Stimulated activated CD8-positive, alpha-beta memory T cell treated with anti-CD3 and anti-CD28 coated beads, Interleukin-7, amount 100 ng/mL, for 1 hour (primary cell): ENCODE measurements at places on chromosomes 11 and 22.
A peak's percentile ranks its signal among the peaks of the same experiment; 100 is the strongest.

DNA sequence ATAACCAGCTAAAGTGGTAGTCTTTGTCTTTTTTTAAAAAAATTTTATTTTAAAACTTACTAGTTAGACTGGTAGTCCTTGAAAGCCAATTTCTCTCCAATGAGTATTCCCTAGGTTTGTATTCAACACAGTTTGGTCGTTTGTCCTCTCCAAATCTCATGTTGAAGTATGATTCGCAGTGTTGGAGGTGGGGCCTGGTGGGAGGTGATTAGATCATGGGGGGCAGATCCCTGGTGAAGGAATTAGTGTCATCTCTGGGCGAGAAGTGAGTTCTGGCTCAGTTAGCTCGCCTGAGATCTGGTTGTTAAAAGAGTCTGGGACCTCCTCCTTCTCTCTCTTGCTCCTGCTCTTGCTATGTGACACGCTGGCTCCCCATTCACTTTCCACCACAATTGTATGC lies 18.0 kb downstream of the FLI1 start:
- no peak for DNase-seq

DNA sequence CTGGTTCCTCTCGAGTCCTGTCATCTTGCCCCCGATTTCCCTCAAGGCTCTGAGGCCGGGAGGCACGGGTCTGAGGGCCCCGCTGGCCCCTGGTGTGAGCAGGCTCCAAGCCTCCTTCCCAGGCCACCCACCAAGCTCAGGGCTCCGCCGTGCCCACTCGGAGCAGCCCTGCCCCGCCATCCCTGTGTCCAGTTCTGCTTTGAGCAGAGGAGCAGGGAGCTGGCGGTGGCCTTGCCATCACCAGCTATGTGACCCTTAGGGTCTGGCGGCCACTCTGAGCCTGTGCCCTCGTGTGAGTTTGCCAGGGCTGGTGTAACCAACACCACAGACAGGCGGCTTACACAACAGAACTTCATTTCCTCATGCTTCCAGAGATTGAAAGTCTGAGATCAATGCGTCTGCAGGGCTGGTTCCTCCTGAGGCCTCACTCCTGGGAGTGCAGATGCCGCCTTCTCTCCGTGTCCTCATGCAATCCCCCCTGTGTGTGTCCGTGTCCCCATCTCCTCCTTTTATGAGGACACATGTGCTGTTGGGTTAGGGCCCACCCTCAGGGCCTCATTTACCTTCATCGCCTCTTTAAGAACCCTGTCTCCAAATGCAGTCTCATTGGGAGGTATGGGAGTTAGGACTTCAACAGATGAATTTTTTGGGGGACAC lies 36.5 kb upstream of the CELSR1 start:
- no peak for DNase-seq

DNA sequence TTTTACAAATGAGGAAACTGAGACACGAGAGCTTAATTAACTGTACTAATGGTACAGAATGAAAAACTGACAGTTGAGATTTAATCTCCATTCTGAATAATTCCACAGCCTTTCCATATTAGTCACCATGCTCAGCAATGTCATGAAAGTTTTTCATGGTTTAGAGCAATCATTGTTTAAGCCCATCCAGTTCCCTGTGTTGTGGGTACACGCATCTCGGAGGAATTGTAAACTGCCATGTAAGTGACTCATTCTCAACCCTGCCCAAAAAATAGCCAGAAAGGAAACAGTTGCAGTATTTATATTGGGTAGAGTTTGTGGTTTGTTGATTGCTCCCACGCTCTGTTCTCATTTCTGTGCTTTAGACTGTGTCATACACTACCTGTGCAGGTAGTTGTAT lies 1790.8 kb downstream of the LRRC4C start:
- no peak for DNase-seq

- DNase-seq = no peak
Measured at GRCh38 chr11:122198291-122198983, 82.4 kb upstream of the BLID start.

DNA sequence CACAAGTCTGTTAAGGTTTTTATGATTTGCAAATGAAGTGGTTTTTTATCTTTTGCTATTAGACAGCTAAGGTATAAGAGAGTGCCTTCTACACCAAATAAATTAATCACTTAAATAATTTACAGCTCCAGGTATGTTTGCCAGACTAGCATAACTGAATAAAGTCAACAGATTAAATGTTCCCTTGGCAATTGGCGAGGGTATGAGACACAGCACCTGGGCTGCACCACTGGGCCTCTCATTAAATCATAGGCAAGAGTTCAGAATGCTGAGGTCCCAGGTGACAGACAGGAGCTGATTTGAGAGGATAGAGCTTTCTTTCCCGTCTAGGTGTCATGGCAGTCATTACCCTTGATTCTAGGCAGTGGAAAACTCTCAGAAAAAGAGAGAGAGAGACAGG lies 62.6 kb upstream of the WT1 start:
- DNase-seq = no peak

DNA sequence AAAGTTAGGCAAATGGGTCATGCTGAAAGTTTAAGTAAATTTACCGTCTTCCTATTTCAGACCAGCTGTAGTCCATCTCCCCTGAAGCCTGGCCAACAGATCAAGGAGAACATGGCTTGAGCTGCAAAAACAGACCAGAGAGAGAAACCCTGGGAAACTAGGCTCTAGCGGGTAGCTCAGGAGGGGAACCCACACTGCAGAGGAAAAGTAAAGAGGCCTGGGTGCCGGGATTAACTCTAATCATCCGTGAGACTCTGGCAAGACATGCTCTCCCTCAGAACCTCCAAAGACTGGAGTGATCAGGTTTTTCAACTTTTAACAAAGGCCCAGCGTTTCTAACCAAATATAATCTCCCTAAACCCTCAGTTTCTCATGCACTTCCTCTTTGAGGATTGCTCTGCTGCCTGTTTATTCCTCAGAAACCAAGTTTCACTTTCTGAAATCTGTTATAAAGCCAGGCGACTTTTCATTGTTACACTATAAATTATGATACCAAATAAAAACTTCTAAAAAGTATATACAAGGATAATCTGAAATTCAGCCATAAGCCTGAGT lies 67.5 kb downstream of the GAB2 start:
- DNase-seq = no peak

- no peak for DNase-seq
Measured at GRCh38 chr11:68377389-68377795, 65.0 kb downstream of the LRP5 start.

DNA sequence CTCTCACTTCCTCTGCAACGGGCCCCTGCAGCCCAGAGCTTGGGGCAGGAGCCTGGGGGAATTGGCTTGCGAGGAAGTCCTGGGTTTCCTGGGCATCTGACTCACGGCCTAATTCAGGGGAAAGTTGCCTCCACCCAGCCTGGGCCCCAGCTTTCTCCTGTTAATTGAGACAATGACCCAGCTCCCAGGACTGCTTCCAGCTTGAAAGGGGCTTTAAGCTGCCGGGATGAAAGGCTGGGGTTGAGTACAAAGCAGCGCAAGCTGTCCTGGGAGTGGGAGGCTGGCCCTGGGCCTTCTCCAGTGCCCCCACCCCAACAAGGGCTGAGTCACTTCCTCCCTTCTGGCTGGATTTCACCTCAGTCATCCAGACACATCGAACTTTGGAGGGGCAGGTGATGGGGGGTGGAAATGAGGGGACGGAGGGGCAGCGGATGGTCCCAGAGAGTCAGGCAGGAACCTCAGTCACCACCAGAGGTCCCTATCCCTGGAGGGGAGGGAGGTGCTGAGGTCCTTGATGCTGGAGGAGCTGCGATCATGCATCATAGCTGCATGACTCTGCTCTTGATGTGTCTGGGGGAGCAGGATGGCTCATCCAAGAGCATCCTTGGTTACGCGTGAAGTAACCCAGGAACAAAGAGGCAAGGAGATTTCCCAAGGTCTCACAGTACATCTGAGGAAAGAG lies 30.1 kb upstream of the OAF start:
- DNase-seq = no peak

- DNase-seq = no peak
Measured at GRCh38 chr11:20310137-20310536, 53.4 kb upstream of the HTATIP2 start.

- DNase-seq = no peak
Measured at GRCh38 chr11:68442433-68442832, 18.1 kb upstream of the PPP6R3 start.

- DNase-seq = no peak
Measured at GRCh38 chr11:37390576-37391083, 792.6 kb upstream of the RAG2 start.

DNA sequence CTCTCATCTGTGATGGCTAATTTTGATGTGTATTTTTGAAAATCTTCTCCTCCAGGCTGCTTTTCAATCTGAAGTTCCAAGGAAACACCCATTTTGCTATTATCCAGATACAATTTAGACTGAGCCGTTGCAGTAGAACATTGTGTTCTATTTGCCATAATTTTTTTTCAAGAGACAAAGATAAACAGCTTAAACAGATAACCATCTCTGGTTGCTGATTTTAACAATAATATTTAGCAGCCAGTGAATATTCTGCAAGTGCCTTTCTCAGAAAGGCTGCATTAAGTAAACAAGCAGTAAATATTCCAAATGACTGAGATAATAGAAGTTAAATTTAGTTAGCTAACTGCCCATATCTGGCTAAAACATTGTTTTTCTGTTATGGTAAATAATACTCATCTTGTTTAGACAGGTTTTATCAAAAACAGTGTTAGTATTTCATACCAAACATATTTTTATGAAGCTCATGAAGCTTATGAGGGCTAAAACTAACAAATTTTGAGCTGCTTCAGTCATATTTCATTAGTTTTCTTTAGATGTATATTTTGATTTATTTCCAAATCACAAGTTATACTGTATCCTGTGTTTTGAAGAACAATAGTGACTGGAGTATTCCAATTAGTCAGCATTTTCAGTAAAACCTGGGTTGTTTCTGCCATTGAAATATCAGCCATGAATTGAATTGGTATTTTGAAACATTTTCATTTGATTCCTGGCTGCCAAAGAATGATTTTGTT lies 206.7 kb downstream of the SBF2 start:
- DNase-seq = no peak

GRCh38 chr11:107791343-107792048 lies 67.1 kb downstream of the SLC35F2 start:
- DNase-seq = no peak

DNA sequence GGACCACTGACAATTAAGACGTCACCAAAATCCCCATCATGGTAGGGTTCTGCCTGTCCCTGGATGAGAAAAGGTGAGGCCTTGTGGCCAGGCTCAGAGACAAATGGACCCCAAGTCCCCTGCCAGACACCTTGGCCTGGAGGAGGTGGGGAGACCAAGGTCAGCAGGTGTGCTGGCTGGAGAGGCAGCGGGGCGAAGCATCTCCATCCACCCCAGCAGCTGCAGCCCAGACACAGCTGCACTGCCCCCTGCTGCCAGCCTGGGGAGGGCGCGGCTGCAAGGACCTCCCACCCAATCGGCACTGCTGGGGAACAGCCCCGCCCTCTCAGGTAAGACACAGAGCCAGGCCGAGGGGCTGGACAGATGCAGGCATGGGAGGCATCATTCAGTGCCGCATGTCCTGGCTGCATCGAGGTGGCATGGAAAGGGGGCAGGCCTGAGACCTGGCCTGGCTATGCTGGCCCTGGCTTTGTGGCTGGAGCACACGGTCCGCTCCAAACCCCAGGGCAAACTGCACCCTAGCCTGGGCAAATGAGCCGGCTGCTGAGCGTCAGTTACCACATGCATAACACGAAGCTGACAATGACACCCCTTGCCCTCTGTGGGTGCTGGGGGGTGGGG lies 12.2 kb upstream of the MFNG start:
- peak; percentile 47 for DNase-seq

DNA sequence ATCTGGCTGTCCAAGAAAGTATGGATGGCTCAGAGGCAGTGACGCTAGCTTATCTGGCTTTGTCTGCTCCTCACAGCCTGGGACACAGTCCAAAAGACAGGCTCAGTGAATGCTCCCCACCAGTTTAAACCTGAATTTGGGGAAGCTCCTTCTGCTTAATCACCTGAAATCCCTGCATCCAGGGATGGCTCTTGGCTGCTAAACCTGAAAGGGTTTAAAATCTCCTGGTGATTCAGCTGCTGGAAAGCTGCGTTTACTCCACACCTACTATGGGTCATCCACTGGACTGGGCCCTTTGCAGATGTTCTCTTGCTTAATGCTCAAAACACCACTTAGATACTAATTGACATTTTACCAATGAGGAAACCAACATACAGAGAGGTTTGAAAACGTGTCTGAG lies 302.0 kb upstream of the NARS2 start:
- no peak for DNase-seq

GRCh38 chr11:26677566-26677965 lies 44.3 kb downstream of the SLC5A12 start:
- no peak for DNase-seq

- DNase-seq = no peak
Measured at GRCh38 chr11:37788141-37788877, 1190.3 kb upstream of the RAG2 start.

DNA sequence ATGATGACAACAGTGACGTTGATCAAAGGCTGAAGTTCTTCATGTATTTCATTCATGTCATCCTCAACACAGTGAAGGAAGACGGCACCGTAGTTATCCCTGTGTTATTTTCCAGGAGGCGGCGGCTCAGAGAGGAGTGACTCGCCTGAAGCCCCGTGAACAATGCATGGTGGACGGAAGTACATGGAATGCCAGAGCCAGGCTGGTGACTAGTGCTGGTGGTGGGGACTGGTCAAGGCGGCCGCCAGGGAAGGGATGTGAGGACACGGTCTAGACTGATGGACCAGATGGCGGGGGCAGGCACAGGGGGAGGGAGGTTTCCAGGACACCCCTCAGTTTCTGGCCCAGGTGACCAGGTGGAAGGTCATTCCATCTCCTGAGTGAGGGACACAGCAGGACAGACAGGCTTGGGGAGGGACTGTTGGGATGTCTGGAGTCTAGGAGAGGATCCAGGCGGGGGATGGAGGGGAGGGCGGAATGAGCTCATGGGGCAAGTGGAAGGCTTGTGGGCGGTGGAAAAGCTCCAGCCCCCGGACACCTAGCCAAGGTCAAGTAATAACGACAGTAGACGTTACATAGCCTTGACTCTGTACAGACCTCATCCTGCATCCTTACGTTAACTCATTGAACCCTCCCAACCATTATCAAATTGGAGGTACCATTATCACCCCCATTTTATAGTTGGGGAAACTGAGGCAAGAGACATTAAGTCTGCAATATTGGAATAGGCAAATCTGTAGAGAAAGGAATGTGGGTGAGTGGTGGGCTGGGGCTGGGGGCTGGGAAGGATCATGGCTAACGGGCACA lies 16.0 kb upstream of the PICK1 start:
- no peak for DNase-seq

GRCh38 chr11:43930868-43931716 lies 11.3 kb upstream of the C11orf96 start:
- no peak for DNase-seq

GRCh38 chr11:66363805-66364535 lies 7.6 kb downstream of the SLC29A2 start:
- DNase-seq = no peak

DNA sequence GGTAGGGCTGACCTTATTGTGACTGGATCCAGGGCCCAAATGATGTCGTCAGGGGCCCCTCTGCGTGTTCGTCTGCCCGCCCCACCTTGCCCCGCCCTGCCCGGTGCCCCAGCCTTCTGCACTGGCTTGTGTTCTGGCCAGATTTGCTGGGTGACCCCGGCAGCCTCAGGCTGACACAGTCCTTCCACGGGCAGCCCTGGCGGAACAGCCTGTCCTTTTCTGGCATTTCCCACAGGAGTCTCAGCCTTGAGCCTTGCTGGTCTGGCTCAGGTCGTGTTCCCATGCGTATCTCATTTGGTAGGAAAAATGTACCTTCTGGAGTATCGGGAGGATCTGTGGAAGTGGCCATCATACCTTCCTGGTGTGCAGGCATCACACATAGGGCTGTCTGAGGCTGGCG lies 31.0 kb downstream of the IGHMBP2 start:
- no peak for DNase-seq

- no peak for DNase-seq
Measured at GRCh38 chr11:86990515-86990914, 35.3 kb upstream of the FZD4 start.
